Right cardiac atrium (tissue), 5 donors: ENCODE measurements at places on chromosomes 2 and 18. TPM values are rescaled to one million over a fixed set of nuclear protein-coding genes. Genes with fewer than 3 reads are reported as not detected.

NT5C1B gene
- polyA plus RNA-seq = not detected

- no peak for DNase-seq
Observed at GRCh38 chr2:191171708-191172355, 21.0 kb upstream of the STAT4 start.

DNA sequence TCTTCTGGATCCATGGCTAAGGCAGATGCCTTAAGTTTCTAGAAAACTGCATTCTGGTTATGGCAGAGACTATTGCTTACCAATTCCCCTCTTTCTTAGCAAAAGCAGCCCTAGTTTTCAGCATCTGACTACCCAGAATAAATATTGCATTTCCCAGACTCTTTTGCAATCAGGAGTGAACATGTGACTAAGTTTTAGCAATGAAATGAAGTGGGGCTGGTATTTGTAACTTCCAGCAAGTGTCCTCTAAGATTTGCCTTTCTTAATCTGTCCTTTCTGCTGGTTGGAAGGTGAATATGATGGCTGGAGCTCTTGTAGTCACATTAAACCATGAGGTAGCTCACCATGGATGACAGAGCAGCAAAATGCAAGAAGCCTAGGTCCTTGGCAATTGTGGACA, 132.9 kb upstream of the PKDCC start:
- no peak for DNase-seq

DNA sequence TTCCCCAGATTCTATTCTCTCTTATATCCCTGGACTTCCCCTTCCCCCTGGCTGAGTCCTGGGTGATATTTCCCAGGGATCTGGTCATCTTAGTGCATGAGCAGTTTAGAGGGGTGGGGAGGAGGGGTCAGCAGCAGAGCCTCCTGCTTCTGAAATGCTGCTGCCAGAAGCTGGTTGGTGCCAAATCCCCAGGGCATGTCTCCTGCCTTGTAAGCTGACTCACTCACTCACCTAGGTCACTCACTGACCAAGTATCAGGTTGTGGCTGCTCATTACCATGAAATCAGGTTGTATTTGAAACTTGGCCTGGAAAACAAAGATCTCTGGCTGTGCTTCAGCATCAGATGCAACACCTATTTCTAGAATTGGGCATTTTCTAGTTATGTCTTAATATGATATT, 14.3 kb downstream of the GPR39 start:
- no peak for DNase-seq

- DNase-seq = no peak
Observed at GRCh38 chr2:12675801-12676200, 40.9 kb upstream of the TRIB2 start.

- no peak for DNase-seq
Observed at GRCh38 chr2:128159437-128159836, 68.4 kb downstream of the UGGT1 start.

DNA sequence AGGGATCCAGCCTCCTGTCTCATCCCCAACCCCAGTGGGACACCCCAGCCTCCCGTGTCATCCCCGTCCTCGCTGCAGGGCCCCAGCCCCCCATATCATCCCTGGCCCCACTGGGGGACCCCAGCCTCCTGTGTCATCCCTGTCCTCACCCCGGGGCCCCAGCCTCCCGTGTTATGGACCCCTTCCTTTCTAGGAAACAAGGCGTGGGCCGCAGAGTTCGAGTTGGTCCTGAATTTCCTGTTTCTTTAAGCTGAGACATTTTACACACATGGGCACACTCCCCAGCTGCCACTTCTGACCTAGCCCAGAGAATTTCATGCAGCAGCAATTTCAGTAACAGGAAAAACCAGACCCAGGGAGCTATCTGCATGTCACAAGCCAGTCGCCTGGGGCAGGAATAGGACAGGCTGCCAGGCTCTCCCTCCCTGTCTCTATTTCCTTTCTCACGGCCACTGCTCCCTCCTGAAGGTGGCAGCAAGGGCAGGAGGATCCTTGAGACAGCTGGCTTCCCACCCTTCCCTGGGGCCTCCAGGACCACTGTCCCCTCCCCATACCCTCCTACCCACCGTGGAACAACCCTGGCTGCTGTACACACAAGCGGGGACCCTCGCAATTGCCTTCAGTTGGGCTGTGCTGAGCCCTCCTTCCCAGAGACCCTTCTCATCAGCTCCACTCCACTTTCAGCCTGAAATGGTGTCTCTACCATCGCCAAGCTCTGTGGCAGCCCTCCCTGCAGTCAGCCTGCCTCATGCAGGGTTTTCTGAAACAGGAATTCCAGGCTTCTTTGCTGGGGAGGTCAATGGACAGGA, 141.9 kb upstream of the ID2 start:
- DNase-seq = peak; percentile 71

GRCh38 chr2:230134496-230135129, 65.9 kb upstream of the SLC16A14 start:
- no peak for DNase-seq
